Sigmoid colon (tissue), 7 donors: ENCODE measurements at places on chromosomes 11 and 22. TPM values are rescaled to one million over a fixed set of nuclear protein-coding genes. Genes with fewer than 3 reads are reported as not detected.

The FXYD2 gene
- total RNA-seq, result 6.6 TPM

The C11orf16 gene
- not detected for total RNA-seq

The PATE2 gene
- total RNA-seq, result 0.68 TPM

The C11orf91 gene
- not detected for total RNA-seq

The NOX4 gene
- total RNA-seq, result 36.3 TPM

- H3K27ac ChIP-seq, result no peak overlapping the region
- DNase-seq, result no peak
- no peaks in the 10 kb centered on the region for H3K36me3 ChIP-seq
- H3K4me3 ChIP-seq, result no peak overlapping the region
Observed at GRCh38 chr11:36248436-36248835, 40.8 kb downstream of the COMMD9 start.

DNA sequence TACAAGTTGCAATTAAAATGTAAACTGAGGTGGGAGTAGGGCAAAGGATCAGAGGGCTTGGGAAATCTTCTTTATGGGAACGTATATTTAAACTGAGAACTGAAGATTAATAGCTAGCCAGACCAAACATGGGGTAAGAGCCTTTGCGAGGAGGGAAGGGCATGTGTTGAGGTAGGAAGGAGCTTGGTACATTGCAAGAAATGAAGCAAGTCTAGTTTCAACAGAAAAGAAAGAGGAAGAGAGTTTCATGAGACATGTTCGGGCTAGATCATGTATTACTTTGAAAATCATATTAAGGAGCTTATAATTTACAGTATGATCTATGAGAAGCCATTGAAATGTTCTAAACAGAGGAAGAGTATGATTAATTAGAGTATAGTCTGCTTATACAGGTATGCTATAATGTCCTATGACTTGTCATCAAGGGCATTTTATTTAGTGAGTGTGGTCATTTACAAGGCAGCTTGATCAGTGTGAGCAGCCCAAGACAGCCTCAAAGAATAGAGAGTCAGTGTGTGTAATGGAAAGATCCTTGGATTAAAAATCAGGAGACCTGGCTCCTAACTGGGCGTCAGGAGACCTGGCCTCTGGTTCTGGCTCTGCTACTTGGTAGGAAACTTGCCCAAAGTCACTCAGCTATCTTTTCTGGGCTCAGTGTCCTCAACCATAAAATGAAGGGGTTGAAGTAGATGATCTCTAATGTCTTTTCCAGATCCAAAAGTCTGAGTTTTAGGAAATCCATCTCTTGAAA, 10.9 kb downstream of the GAS2 start:
- no peak for DNase-seq
- H3K4me3 ChIP-seq, result no peak overlapping the region
- H3K36me3 ChIP-seq, result no peaks in the 10 kb centered on the region
- no peak overlapping the region for H3K27ac ChIP-seq
- H3K4me1 ChIP-seq, result no peaks in the 10 kb centered on the region

DNA sequence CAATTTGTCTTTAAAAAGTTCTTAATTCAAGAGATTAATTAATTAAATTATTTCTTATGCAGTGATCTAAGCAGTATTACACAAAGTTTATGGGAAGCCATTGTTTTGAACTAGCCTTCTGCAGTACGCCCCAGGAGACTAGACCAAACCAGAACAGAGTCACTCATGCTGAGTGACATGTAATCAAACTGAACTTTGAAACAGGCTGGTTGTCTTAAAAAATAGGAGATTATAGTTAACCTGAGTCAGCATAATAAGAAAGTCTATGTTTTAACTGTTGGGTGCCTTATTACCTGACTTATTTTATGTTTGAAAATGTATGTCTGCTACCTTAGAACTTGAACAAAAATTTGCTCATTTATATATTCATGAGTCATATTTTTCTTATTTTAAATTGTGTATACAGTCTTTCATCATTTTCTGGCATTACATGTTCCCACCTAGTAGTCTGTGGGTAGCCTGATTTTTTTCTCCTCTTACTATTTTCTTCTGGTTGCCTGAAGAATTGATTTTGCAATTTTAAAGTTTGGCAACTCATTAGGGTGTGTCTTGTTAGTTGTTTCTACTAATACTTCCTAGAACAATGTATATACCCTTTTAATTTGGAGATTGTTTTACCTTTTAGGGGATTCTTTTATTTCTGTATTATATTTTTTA, 161.4 kb downstream of the AASDHPPT start:
- no peak for DNase-seq
- no peaks in the 10 kb centered on the region for H3K4me1 ChIP-seq
- H3K4me3 ChIP-seq, result no peak overlapping the region
- no peaks in the 10 kb centered on the region for H3K27me3 ChIP-seq
- no peaks in the 10 kb centered on the region for H3K36me3 ChIP-seq

- H3K4me3 ChIP-seq, result no peak overlapping the region
- no peaks in the 10 kb centered on the region for H3K36me3 ChIP-seq
- peaks cover 10% of the 10 kb centered on the region for H3K4me1 ChIP-seq
- no peak overlapping the region for H3K27ac ChIP-seq
- no peaks in the 10 kb centered on the region for H3K27me3 ChIP-seq
- DNase-seq, result no peak
Observed at GRCh38 chr11:13169709-13170108, 107.9 kb upstream of the BMAL1 start.

- no peaks in the 10 kb centered on the region for H3K4me1 ChIP-seq
- no peaks in the 10 kb centered on the region for H3K27me3 ChIP-seq
- no peak overlapping the region for H3K4me3 ChIP-seq
- DNase-seq, result no peak
- H3K27ac ChIP-seq, result no peak overlapping the region
- no peaks in the 10 kb centered on the region for H3K36me3 ChIP-seq
Observed at GRCh38 chr11:133181066-133181465, 351.2 kb downstream of the OPCML start.

- no peak overlapping the region for H3K4me3 ChIP-seq
- no peak overlapping the region for H3K27ac ChIP-seq
- no peaks in the 10 kb centered on the region for H3K36me3 ChIP-seq
- DNase-seq, result no peak
- H3K27me3 ChIP-seq, result no peaks in the 10 kb centered on the region
Observed at GRCh38 chr11:111230122-111230465, 15.4 kb upstream of the POU2AF2 start.

DNA sequence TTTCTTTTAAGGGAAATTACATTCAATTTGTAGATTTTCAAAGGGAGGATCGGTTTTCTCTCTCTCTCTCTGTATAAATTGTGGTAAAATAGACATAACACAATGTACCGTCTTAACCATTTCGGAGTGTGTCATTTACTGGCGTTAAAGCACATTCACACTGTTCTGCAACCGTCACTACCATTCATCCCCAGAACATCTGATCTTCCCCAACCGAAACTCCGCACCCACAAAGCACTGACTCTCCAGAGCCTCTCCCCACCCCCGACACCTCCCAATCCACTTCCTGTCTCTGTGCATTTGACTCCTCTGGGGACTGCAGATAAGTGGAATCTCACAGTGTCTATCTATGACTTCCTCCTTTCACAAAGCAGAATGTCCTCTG, 15.9 kb upstream of the GRAMD4 start:
- no peaks in the 10 kb centered on the region for H3K36me3 ChIP-seq
- no peak overlapping the region for H3K4me3 ChIP-seq
- H3K27me3 ChIP-seq, result no peaks in the 10 kb centered on the region

- peaks cover 2% of the 10 kb centered on the region for H3K36me3 ChIP-seq
- H3K27ac ChIP-seq, result peak overlapping the region; percentile 26
- no peaks in the 10 kb centered on the region for H3K4me1 ChIP-seq
- DNase-seq, result peak; percentile 52
- no peak overlapping the region for H3K4me3 ChIP-seq
Observed at GRCh38 chr11:114151631-114152030, 92.1 kb downstream of the ZBTB16 start.

GRCh38 chr11:72642043-72642883, 32.0 kb downstream of the PDE2A start:
- H3K4me1 ChIP-seq, result peaks cover 51% of the 10 kb centered on the region
- peak; percentile 78 for DNase-seq
- no peaks in the 10 kb centered on the region for H3K27me3 ChIP-seq
- H3K36me3 ChIP-seq, result no peaks in the 10 kb centered on the region

DNA sequence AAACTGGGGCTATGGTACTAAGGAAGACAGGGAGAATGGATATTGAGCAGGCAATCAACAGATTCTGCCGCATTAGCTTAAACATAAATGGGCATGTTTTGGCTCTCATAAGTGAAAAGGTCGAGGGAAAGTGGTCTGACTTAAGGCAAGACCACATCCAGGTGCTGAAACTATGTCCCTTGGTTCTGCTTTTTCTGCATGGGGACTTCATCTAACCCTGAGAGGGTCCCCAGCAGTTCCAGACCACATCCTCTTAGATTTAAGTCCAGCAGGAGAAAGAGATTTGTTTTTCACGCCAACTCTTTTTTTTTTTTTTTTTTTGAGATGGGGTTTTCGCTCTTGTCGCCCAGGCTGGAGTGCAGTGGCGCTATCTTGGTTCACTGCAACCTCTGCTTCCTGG, 5.5 kb downstream of the RPS6KA4 start:
- no peak overlapping the region for H3K27ac ChIP-seq
- no peaks in the 10 kb centered on the region for H3K27me3 ChIP-seq
- no peak overlapping the region for H3K4me3 ChIP-seq
- H3K36me3 ChIP-seq, result peaks cover 31% of the 10 kb centered on the region

GRCh38 chr11:76801736-76802135, 18.6 kb downstream of the TSKU start:
- no peaks in the 10 kb centered on the region for H3K36me3 ChIP-seq
- H3K27me3 ChIP-seq, result no peaks in the 10 kb centered on the region
- no peak for DNase-seq

DNA sequence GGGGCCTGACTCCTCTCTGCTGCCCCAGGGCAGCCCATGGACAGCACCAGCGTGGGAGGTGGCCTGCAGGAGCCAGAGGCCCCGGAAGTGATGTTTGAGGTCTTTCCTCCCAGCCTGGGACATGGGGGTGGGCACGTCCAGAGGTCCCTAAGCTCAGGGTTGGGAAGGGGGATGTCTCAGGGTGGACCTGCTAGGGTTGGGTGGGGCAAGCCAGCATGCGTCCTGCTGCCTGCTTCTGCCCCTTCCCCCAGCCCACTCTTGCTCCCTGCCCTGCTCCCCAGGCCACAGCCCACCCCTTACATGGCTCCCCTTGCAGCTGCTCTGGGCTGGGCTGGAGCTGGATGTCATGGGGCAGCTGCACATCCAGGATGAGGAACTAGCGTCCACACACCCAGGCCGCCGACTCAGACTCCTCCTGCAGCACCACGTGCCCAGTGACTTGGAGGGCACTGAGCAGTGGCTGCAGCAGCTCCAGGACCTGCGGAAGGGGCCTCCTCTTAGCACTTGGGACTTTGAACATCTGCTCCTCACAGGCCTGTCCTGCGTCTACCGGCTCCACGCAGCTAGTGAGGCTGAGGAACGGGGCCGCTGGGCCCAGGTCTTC, 1.3 kb downstream of the FAM180B start:
- peaks cover 18% of the 10 kb centered on the region for H3K36me3 ChIP-seq
- peak overlapping the region; percentile 27 for H3K27ac ChIP-seq
- no peak overlapping the region for H3K4me3 ChIP-seq
- DNase-seq, result peak; percentile 82
- H3K27me3 ChIP-seq, result no peaks in the 10 kb centered on the region

GRCh38 chr22:25475257-25476022, 89.0 kb upstream of the GRK3 start:
- DNase-seq, result peak; percentile 72
- no peak overlapping the region for H3K4me3 ChIP-seq
- no peaks in the 10 kb centered on the region for H3K27me3 ChIP-seq
- H3K27ac ChIP-seq, result no peak overlapping the region
- H3K4me1 ChIP-seq, result no peaks in the 10 kb centered on the region

GRCh38 chr11:121240650-121241303, 51.8 kb upstream of the SC5D start:
- no peak for DNase-seq
- H3K27me3 ChIP-seq, result no peaks in the 10 kb centered on the region
- peaks cover 9% of the 10 kb centered on the region for H3K4me1 ChIP-seq
- no peak overlapping the region for H3K27ac ChIP-seq
- H3K36me3 ChIP-seq, result no peaks in the 10 kb centered on the region

DNA sequence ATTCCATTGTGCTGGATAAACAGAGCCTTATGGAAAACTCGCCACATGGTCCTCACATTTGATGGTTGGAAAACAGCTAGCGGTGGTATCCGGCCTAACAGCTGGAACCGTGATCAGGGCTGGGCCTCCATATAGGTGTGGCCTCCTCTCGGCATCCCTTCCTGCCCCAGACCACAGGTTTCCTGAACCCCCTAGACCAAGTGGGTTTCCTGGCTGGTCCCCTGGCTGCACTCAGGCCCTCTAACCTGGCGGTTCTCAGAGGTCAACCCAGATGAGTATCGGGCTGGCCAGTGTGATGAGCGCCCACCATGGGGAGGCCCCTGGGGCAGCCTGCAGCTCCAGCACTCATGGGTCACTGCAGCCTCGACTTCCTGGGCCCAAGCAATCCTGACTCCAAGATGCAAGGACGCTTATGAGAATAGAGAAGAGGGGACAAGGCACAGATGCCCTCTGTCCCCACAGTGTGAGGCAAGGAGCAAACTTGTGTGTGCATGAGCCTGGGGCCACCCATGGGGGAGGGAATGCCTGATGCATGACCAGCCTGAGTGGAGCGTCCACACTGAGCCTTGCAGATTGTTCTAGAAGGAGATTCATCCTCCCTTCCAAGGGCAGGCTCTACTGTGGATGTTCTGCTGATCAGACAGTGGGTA, 53.4 kb upstream of the WNT7B start:
- H3K27ac ChIP-seq, result no peak overlapping the region

DNA sequence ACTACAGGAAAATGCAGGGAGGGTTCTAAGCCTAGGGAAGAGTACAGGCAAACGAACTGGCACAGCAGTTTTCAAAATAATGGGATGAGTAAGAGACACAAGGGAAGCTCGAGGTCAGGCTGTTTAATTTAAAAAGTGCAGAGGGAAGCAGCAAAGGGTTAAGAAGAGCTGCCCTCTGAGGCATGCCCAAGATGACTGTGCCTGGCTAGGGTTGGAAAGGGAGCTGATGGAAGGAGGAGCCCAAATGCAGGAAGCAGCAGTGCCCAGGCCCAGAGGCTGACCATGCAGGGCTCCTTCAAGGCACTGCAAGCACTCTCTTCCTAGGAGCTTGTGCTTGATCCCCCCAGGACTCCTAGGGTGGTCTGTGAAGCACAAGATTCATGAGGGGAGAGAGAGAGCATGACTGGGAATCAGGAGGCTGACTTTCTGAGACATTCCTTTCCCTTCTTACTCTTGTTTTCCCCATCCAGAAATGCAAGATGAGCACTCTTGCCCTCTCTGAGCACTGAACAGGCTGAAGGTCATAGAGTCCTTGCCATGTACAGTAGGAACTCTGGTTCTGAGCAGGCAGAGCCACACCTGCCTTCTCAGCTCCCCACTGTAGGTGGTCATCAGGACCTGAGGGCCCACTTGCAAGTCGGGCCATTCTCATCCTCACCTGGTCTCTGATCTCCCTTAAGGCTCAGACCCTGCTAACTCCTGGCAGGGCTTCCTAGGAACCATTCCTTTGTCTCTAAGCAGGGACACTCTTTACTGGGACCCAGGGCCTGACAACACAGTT, 46.7 kb upstream of the DRD2 start:
- no peak for DNase-seq
- H3K4me1 ChIP-seq, result no peaks in the 10 kb centered on the region
- H3K36me3 ChIP-seq, result no peaks in the 10 kb centered on the region
- H3K4me3 ChIP-seq, result no peak overlapping the region
- no peaks in the 10 kb centered on the region for H3K27me3 ChIP-seq

- H3K4me3 ChIP-seq, result peak overlapping the region; percentile 78
- H3K36me3 ChIP-seq, result peaks cover 28% of the 10 kb centered on the region
- peak; percentile 68 for DNase-seq
- H3K27ac ChIP-seq, result peak overlapping the region; percentile 97
Observed at GRCh38 chr11:117179048-117179999, 781 bp downstream of the SIDT2 start.

GRCh38 chr11:16184588-16184987, 171.8 kb downstream of the SOX6 start:
- no peak overlapping the region for H3K27ac ChIP-seq
- DNase-seq, result no peak
- H3K4me1 ChIP-seq, result no peaks in the 10 kb centered on the region
- no peaks in the 10 kb centered on the region for H3K36me3 ChIP-seq
- no peaks in the 10 kb centered on the region for H3K27me3 ChIP-seq
